ENCODE measurements at places on chromosomes 5 and 9.

- peak; percentile 67 for DNase-seq
These were observed 10.9 kb upstream of the LAMC3 start for GRCh38 chr9:130997925-130998596.

DNA sequence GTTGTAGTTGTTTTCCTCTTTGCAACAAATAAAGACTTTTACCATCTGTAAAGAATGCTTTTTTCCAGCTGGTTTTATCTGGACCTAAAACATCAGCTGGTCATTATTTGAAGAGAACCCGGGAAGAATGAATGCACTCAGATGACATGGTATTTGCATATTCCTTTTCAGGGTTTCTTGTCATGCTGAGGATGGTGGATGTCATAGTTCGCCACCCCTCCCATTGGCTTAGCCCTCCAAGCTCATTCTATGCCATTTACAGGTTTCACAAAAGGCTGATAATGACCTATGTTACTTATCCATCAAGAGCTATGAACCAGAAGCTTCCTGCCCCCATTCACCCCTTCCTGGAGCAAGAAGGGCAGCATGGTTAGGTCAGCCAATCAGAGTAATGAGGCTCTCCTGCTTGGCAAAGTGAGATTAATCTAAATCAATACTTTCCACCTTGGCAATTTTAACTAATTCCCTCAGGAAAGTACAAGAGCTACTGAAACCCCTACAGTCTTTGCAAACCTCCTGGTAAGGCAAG is 440.5 kb upstream of the TLE4 start:
- DNase-seq = no peak

- DNase-seq = no peak
These were observed 554.0 kb downstream of the BNC2 start for GRCh38 chr9:16316456-16316855.

- DNase-seq = no peak
These were observed 1.2 kb downstream of the PRRT1B start for GRCh38 chr9:131546336-131547084.

- DNase-seq = no peak
These were observed 70.4 kb upstream of the TLE1 start for GRCh38 chr9:81759680-81760215.

DNA sequence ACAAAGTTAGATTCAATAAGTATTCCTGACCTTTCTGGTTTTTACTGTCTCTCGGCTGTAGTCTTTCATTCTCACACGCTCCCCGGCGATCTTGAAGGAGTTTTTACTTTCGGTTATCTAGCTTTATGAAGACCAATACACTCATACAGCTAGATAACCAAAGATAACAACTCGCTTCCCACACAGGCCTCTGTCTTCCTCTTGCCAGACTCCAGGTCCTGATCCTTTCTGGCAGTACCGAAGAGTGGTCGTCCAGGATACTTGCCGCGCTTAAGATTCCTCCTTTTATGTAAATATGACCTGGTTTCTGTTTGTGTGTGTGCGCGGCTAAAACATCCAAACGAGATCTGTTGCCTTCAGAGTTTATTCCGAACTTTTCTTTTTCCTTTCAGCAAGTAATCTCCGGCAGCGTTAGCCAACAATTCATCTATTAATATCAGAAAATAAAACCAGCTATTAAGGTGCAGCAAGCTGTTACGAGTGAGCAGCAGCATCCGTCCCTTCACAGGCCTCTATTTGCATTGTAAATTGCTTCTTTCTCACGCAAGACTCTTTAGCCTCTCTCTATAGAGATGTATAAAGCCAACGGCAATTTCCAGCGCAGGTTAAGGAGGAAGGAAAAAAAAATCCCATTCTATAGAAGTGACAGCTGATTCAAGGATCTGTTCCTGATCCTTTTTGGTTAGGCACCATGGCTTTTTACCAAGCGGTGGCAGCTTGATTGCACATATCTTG is 216.1 kb downstream of the MEF2C start:
- DNase-seq = no peak

GRCh38 chr5:177409043-177409801 is at the start of gene F12:
Gene F12 (minus strand): TSS chr5:177409564. CDS start chr5:177409527, 37 bp downstream.
- DNase-seq = no peak

GRCh38 chr9:81468084-81468595 is 221.2 kb downstream of the TLE1 start:
- no peak for DNase-seq

- DNase-seq = no peak
These were observed 49.5 kb downstream of the KLF4 start for GRCh38 chr9:107439991-107440456.

- DNase-seq = no peak
These were observed 924.8 kb downstream of the DNAH5 start for GRCh38 chr5:13019729-13020128.

Measured in H1 (cell line).